Vagina (tissue), 2 donors: ENCODE measurements at places on chromosomes 2 and 18.
A peak's percentile ranks its signal among the peaks of the same experiment; 100 is the strongest.

- peak; percentile 76 for DNase-seq
These were observed 149.6 kb downstream of the TMEM18 start for GRCh38 chr2:527581-527980.

DNA sequence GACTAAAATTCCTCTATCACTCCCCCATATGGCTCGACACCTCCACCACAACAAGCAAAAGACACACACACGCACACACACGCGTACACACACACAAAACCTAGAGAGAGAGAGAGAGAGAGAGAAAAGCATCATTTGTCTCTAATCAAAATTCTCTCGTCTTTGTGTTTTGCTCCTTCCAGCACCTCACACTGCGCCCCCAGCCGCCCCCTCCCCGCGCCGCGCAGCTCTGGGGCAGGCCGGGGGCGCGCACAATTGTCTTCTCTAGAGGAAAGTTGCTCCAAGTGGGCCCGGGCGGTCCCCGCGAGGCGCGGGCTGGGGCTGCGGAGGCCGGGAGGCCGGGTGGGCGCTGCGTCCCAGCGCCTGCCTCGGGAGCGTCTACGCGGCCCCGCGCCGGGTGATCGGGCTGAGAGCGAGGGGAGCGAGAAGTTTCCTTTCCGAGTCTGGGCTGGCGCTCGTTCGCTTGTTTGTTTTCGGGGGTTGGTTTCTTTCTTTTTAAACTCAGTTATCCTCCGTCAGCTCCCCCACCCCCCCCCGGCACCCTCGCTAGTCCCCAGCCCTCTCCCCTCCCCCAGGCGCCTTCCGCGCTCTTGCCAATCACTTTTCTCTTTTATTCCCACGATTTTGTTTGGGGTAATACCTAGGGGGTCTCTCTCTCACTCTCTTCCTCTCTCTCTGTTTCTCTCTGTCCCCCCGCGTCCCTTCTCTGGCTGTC lies 4.1 kb downstream of the ZEB2 start:
- no peak for DNase-seq

GRCh38 chr2:151904807-151905206 lies 76.6 kb upstream of the ARL5A start:
- DNase-seq: no peak

GRCh38 chr2:124530203-124530602 lies 505.1 kb downstream of the CNTNAP5 start:
- DNase-seq: no peak

DNA sequence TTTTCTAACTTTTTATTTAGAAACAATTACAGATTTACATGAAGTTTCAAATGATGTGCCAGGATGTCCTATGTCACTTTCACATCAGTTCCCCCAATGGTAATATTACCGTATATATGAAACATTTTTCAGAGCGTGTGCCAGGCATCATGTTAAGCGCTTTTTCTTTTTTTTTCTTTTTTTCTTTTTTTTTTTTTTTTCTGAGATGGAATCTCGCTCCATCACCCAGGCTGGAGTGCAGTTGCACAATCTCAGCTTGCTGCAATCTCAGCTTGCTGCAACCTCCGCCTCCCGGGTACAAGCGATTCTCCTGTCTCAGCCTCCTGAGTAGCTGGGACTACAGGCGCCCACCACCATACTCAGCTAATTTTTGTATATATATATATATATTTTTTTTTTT lies 5.6 kb upstream of the PPP4R1 start:
- no peak for DNase-seq

GRCh38 chr18:78737006-78737915 lies 242.4 kb upstream of the SALL3 start:
- no peak for DNase-seq
